ENCODE measurements at places on chromosomes 3 and 15.

DNA sequence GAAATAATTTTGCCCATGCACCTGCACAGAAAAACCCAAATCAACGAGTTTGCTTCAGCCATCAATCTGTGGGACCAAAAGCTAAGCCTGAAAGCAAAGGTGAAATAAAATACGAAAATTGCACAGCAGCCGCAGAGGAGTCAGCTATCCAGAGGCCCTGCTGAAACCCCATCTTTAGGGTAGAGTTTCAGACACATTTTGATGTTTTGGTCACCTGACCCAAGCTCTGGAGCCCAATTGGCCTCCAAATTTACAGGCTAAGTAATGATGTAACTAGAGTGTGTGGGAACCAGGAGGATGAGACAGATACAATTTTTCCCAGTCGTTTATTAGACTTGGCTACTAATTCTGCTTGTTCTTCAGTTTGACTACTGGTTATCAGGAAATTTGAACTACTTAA, 308.6 kb upstream of the ATP11B start:
- no peak for DNase-seq

- DNase-seq = no peak
Measured at GRCh38 chr3:98021830-98022560, 13.1 kb downstream of the GABRR3 start.

GRCh38 chr3:64650715-64651114, 37.1 kb downstream of the ADAMTS9 start:
- no peak for DNase-seq

- DNase-seq = peak; percentile 43
Measured at GRCh38 chr15:101497484-101498034, 8.1 kb upstream of the PCSK6 start.

- DNase-seq = peak; percentile 41
Measured at GRCh38 chr15:41564286-41564959, 5.4 kb downstream of the TYRO3 start.

- no peak for DNase-seq
Measured at GRCh38 chr3:134352031-134352671, 22.1 kb downstream of the AMOTL2 start.

DNA sequence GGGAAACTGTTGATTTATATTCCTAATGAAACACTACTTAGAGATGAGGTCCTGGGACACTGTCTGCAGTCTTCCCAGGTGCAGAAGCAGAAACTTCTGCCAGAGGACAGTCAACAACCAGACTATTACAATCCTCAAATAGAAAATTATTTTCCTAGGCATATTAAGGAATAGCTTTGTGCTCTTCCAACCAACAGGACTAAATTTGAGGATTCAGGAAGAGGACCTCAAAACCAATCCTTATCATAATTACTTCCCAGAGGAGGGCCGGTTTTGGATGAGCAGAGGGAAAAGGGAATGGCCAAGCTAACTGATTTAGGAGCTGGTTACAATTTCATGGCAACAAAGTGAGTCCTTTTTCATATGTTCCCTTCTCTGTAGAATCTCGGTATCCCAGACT, 21.0 kb downstream of the ALDH1A2 start:
- DNase-seq = no peak

- no peak for DNase-seq
Measured at GRCh38 chr15:43190178-43190577, 5.0 kb downstream of the CCNDBP1 start.

DNA sequence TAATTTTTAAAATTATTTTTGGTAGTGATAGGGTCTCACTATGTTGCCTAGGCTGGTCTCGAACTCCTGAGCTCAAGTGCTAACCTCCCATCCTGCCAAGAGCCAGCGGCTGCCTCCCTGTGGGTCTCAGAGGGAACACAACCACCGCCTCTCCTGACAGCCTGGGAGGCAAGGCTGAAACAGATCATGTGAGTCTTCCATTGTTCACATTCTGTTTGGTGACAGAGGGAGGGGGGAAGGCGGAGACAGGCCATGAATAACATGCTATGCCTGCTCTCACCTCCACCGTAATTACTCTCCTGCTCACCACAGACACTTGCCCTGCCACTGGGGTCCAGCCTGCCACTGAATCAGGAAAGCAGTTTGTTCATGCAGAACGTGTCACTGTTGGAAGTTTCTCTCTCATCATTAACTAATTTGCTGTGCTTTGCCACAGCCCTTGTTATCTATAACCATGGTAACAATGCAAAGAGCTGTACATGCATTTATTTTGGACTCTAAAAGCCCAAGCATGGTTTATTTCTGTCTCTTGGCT, 78.4 kb upstream of the RASGRF1 start:
- no peak for DNase-seq

DNA sequence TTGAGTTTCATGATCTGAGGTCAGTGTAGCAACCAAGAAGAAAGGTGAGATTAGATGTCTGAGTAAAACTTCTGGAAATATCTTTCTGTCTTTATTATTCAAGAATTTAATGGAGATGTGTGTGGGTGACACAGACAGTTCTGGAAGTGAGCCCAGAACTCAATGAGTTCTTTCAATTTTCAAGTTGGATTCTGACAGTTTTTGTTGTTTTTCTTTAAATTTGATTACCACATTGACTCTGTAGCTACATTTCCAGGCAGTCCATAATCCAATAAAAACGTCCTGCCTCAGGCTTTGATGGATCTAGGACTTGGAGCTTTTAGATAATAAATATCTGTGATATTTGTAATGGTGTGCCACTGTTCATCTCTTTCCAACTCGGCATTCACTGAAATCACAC, 3.9 kb upstream of the PARP14 start:
- no peak for DNase-seq

GRCh38 chr15:84910928-84911623, 26.6 kb downstream of the SLC28A1 start:
- DNase-seq = no peak

DNA sequence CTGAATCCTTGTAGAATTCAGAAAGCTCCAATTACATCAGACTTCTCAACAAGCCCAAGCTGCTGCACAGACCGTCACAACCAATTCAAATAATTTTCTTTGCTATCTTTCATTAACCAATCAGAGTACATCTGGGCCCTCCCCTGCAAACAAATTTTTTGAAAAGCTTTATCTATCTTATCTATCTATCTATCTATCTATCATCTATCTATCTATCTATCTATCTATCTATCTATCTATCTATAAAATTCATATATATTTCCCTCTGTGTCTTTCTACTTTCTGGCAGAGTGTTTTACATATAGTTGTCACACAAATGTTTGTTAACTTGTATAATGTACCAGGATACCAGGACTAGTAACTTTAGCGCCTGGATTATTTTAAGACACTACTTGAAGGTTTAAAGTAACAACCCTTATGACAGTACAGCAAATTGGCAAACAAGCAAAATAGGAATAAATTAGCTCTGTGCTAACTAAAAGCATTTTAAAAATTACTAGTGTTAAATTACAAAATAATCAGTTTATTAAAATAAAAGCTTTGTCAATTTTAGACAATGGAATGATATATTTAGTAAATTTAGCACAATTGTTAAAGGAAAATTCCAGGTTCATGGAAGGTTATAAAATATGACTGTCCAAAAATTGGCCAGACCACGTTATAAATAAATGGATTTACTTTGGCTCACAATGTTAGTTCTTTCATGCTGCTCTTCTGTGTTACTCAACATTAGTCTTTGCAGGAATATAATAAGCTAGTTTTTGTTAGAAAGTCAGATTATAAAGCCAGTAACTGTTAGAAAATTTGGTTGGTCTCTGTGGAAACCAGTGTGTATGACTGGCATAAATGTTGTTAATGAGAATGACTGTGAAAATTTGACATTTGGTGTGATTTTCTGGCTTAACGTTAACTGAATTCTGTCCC, 138.6 kb downstream of the SUCNR1 start:
- DNase-seq = no peak

DNA sequence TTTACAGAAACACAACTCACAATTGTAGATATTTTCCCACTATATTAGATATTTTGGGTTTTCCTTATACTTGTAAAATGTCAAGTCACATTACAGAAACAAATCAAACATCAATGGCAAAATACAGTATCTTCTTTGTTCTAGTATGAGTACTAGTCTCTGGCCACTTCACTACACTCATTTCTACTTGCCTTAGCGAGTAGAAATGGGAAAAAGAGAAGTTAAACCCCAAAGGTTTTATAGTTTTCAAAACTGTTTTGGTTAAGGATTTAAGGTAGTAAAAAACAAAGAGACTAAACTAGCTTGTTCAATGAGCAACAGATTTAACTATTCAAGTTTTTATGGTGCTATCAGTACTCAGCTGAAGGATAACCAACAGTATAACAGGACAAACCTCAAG, 81.7 kb downstream of the BTD start:
- DNase-seq = no peak

- no peak for DNase-seq
Measured at GRCh38 chr15:63497642-63498467, 6.5 kb upstream of the USP3 start.

GRCh38 chr3:45496555-45496954, 98.0 kb upstream of the LIMD1 start:
- no peak for DNase-seq

GRCh38 chr3:109825971-109826810, 488.8 kb upstream of the DPPA4 start:
- no peak for DNase-seq

- no peak for DNase-seq
Measured at GRCh38 chr3:149152420-149152819, 23.0 kb downstream of the HPS3 start.

GRCh38 chr15:74906067-74906449, 593 bp downstream of the FAM219B start:
- no peak for DNase-seq

DNA sequence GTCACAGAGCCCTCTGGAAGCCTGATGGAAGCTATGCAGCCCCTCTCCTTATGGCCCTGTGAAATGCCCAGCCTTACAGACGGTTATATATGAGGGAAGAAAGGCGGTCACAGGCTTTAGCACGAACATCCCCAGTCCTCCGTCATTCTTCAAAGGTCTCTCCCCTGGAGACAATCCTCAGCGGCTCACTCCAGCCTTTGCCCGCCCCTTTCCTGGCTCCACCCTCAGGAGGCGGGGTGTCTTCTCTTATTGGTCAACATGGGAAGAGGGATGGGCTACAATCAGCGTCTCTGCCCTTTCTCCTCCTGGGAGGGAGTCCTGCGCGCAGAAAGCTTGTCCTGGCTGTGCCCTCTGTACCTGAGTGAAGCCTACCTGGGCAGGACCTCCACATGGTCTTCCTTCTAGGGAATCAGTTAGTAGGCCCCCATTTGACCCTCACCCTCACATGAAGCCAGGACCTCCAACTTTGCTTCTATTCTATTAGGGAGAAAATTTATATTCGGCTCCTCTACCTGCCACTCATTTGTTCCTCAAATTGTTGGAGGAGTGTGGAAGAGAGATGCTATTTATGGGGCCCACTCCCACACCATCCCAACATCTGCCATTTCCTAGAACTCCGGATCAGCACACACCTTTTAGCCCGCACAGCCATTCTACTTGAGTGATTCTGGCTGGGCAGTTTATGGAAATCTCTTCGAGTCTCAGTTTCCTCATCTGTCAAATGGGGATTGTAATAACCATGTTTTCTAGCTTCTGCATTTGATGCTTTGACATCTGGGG, 112.9 kb upstream of the SLC6A11 start:
- peak; percentile 49 for DNase-seq

- DNase-seq = peak; percentile 23
Measured at GRCh38 chr15:86231864-86232721, 152.4 kb downstream of the AGBL1 start.

DNA sequence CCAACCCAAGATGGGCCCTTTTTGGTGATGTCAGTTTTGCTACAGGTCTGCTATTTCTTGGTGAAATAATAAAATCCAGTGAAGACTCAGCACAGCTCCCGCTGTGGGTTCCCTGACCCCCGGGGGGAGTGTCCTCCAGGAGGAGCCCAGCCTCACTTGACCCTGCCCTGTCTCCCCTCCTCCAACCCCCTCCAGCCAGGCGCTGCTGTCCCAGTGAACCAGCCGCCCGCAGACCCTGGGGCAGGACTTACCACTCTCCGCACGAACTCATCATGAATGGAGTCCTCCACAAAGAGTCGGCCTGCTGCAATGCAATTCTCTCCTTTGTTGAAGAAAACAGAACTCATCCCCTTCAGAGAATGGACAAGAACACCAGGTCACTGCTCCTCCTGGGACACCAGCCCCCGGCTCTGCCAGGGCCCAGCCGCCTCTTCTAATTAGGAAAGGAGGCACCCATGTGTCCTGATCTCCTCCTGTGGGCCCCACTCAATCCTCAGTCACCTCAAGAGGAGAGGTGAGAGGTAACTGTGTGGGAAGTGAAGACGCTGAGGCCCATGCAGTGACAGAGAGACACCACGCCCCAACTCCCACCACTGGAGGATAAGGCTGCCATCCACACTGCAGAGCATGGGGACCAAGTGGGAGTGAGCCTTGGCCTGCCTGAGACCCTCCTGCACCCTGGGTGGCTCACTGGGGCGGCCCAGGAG, 28.8 kb upstream of the SLC41A3 start:
- DNase-seq = no peak

DNA sequence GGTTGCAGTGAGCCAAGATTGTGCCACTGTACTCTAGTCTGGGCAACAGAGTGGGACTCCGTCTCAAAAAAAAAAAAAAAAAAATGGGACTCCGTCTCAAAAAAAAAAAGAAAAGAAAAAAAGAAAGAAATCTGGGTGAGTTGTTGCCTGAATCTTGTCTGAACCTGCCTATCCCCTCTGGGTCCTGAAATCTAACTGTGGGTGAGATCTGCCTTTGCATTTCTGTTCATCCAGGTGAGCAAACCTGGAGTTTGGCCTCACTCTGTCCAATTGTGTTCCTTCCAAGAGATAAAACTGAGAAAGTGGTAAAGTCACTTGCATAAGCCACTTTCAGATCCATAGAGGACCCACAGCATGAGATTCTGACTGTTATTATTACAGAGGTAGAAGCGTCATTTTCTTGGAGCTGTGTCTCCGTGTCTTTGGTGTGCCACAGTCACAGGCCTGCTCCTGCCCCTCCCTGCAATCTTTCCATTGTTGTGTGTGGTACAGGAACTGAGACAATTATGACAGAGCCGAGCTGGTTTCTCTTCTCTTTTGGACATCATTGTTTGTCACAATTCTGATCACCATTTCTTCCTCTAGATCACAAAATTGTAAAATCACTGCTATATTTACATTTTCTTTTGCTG, 235.9 kb downstream of the LPP start:
- DNase-seq = no peak

GRCh38 chr15:61500951-61501620, 272.0 kb upstream of the RORA start:
- DNase-seq = no peak

DNA sequence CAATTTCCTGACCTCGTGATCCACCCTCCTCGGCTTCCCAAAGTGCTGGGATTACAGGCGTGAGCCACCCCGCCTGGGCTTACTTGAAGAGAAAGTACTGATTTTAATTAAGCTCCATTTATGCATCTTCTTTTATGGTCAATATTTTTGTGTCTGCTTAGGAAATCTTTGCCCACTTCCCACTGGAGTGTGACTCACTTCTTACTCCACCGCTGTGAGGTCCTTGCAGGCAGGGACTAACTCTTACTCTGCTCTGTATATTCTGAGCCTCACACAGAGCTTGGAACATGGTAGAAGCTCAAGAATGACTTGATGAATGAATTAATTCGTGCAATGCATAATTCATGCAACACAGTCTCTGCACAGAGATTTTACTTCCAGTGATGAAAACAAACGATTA, 2.9 kb upstream of the TM4SF19 start:
- DNase-seq = no peak

Data from HuH-7.5 (cell line).